Glomerular endothelial cell (primary cell): ENCODE measurements at places on chromosomes 12 and 14.

GRCh38 chr12:71469258-71469750, 29.7 kb downstream of the LGR5 start:
- DNase-seq, result no peak

DNA sequence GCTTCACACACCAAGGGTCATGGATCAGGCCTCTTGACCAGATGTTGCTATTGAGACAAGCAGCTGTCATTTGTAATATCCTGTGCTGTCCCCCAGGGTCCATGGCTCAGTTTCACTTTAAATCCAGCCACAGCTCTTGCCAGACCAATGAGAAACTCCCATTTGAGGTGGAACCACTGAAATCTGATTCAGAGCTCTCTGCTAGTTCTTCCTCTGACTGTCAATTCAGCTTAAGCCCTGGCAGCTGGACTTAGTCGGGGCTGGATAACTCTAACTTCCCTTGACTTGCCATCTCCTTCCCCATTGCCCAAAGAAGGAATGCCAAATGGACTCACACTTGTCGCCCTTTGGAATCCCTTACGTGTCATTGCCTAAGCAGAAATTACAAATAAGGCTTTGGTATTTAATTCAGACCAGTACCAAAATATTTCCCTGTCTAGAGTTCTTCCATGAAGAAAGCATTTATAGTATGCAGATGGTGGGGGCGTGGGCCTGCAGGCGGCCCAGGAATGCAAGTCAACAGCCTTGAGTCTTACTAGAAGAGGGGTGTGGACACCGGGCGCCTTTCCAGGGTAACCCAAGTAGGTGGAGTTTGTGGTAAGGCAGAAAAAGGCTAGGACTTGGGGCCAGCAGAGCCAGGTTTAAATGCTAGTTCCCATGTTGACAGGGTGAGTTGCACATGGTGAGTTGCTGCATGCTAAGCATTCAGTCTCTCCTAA, 96.9 kb upstream of the TMPO start:
- no peak for DNase-seq

GRCh38 chr12:43309959-43310358, 242.0 kb downstream of the ADAMTS20 start:
- DNase-seq, result no peak

GRCh38 chr14:50082784-50083466, 33.4 kb downstream of the VCPKMT start:
- DNase-seq, result no peak

- DNase-seq, result no peak
Observed at GRCh38 chr12:106586803-106587684, 4.2 kb downstream of the RFX4 start.

DNA sequence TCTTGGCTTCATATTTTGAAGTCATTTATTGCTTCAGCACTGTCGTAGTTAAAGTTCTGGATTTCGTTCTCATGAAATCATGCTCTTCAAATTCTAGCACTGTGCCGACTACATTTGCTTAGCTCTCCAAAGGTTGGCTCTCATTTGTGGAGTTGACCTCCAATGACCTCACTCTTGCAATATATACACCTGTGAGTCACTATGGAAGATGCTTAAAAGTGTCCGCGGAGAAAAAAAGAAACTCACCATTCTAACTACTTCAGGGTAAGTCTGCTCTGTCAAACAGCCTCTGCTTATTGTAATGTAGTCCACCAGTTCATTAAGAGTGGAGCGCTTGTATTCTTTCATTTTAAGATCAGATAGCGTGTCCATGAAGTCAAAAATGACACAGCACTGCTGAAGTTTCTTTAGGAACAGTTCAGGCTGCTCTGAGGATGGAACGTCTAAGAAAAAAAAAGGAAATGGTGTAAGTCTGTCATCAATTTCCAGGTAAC, 89.7 kb downstream of the PPP2R5E start:
- DNase-seq, result no peak

GRCh38 chr14:96221841-96222240, 17.2 kb downstream of the BDKRB2 start:
- DNase-seq, result no peak

DNA sequence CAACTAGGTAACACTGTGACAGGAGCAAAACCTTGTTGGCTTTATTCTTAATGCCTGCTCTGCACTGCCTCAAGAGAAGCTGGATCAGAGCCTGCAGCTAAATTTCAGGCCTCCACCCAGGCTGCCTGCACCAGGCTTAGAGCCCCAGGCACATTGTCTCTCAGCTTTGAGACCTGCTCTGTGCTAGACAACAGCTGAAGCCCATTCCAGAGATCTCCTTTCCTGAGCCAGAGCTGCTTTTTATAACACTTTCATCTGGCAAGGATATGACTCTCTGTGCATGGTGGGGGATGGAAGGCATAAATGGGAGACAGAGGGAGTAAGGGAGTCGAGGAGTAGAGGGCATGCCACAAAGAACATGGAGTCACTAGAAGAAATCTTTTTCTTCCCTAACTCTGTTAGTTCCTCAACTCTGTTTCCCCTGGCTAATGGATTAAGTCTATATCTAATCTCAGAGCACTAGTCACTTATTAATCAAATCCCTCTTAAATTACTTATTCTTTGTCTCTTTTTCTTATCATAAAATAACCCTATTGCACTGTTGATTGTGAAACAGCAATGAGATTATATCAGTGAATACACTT, 27.1 kb upstream of the LUM start:
- no peak for DNase-seq

DNA sequence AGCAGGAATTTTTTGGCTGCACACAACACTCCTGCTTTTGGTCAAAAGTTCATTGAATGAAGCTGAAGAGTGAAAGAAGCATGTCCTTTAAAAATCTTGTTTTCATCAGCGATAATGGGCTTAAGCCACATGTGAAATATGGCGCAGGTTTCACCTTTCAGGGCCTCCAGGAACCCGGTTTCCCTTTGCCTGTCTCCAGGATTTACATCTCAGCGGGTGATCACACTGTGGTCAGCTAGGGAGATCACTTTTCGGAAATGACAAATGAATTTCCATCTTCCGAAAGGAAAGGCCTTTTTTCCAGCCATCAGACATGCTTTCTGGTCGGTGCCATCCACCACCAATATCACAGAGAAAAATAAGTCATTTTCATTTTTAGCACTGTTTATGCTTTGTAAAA, 727.1 kb upstream of the TBX3 start:
- no peak for DNase-seq
